Activated T-helper 9 cell treated with anti-CD3 and anti-CD28 coated beads, Interleukin-2, amount 50 U/mL, for 16 hours (primary cell): ENCODE measurements at places on chromosomes 4 and X.

- no peak for DNase-seq
Measured at GRCh38 chr4:1080961-1081688, 32.2 kb downstream of the RNF212 start.

DNA sequence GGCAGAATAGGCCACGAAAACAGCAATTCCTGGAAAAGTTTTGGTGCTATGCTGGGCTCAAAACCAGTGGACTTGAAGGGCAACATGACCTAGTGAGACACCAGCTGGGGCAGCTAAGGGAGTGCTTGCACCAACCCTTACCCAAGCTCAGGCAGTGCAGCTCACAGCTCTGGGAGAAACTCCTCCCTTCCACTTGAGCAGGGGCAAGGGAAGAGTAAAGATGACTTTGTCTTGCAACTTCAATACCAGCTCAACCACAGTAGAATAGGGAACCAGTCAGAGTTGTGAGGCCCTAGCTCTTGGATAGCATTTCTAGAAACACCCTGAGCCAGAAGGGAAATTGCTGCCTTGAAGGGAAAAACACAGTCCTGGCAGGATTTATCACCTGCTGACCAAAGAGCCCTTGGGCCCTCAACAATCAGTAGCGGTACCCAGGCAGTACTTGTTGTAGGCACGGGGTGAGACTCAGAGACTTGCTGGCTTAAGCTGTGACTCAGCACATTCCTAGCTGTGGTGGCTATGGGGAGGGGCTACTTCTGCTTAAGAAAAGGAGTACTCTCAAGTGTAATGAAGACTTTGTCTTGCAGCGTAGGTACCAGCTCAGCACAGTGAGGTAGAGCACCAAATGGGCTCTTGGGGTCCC is 19.7 kb upstream of the ABCG2 start:
- DNase-seq = no peak

GRCh38 chr4:7501873-7502272 is 67.1 kb upstream of the PSAPL1 start:
- DNase-seq = no peak

- no peak for DNase-seq
Measured at GRCh38 chr4:122119739-122120138, 32.4 kb upstream of the BLTP1 start.

GRCh38 chrX:134006484-134007161 is 21.2 kb upstream of the GPC3 start:
- no peak for DNase-seq

GRCh38 chr4:90074322-90074886 is 52.8 kb upstream of the CCSER1 start:
- no peak for DNase-seq

- no peak for DNase-seq
Measured at GRCh38 chr4:53734584-53735353, 143.5 kb upstream of the LNX1 start.

DNA sequence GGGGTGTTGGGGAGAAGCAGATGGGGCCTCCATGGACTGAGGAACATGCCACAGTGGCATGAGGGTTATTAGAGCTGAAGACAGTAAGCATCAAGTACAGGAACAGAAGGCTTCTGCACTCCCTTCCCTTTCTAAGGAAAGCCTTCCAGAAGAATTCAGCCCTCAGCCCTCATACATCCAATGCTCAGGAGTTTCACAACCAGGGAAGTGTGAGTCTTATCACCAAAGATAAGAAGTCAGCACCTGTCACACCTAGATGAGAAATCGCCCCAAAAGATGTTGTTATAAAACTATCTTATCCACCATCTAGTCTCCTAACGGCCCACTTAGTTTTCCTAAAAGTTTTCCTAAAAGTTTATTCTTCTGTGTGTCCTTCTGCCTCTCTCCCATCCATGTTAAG is 78.0 kb upstream of the STS start:
- no peak for DNase-seq
